ENCODE measurements at places on chromosomes 2 and 18. TPM values are rescaled to one million over a fixed set of nuclear protein-coding genes. Genes with fewer than 3 reads are reported as not detected.

TRMT61B gene
- 37.5 TPM for total RNA-seq

IL1R1 gene
- total RNA-seq, result 0.41 TPM

SLC8A1 gene
- total RNA-seq, result 187 TPM

PLEKHH2 gene
- 7.3 TPM for total RNA-seq

DSG1 gene
- total RNA-seq, result under 0.01 TPM

PARD6G gene
- 9.4 TPM for total RNA-seq

SPTBN1 gene
- 449 TPM for total RNA-seq

NETO1 gene
- 44.4 TPM for total RNA-seq

CSRNP3 gene
- total RNA-seq, result 214 TPM

CHMP3 gene
- total RNA-seq, result 44.4 TPM

LRRC30 gene
- total RNA-seq, result not detected

SCYGR1 gene
- total RNA-seq, result not detected

LAMA3 gene
- total RNA-seq, result 1.2 TPM

LPIN1 gene
- total RNA-seq, result 28.1 TPM

POTEI gene
- under 0.01 TPM for total RNA-seq

LINC00305 gene
- total RNA-seq, result not detected

APOB gene
- 0.41 TPM for total RNA-seq

All from frontal cortex (tissue), 4 donors.